Stimulated activated CD8-positive, alpha-beta memory T cell treated with anti-CD3 and anti-CD28 coated beads, Interleukin-15, amount 100 ng/mL, for 1 hour (primary cell): ENCODE measurements at places on chromosomes 3 and 15.

DNA sequence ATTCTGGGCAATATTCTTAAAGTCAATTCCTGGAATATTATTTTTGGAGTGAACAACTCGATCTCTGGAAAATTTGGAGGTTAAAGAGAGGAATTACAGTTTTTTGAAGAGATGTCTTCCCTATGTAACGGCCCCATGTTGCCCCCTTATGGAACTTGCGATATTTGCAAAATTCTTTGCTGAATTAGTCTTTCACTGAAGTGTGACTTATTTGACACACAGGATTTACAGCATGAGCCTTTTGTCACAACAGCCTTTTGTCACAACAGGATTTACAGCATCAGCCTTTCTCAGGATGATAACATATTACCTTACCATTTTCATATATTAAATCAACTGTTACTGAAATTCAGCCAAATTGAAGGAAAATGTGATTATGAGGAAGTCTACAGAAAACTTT is 37.8 kb upstream of the SPTSSB start:
- DNase-seq: peak; percentile 11

GRCh38 chr3:192129586-192129985 is 597.8 kb downstream of the FGF12 start:
- DNase-seq: no peak

DNA sequence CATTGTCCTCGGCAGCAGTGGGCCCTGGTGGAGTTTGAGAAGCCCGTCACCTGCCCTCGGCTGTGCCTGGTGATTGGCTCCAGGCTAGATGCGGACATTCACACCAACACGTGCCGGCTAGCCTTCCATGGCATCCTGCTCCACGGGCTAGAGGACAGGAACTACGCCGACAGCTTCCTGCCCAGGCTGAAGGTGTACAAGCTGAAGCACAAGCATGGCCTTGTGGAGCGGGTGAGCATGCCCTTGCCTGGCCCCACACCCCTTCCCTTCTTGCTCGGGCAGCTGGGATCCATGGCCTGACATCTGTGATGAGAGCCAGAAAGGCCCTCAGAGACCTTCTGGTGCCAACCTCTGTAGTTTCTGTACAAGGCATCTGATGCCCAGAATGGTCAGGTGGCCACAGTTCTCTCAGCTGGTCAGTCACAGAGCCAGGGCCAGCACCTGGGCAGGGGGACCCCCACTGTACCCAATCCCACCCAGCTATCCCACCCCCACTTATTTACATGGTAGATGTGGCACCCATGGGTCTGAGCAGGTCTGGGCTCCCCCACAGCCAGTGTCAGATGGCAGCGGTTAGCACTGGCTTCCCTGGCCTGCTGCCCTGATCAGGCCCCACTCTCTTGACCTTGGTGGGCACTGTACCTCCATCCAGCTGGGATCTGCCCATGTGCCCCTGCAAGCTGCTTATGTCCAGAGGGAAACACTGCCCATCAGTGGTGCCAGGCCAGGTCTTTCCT is 124.9 kb downstream of the DNAJB8 start:
- DNase-seq: no peak

- DNase-seq: no peak
Observed at GRCh38 chr3:70558956-70559355, 246.5 kb upstream of the MDFIC2 start.

GRCh38 chr3:110758208-110758607 is 313.4 kb upstream of the NECTIN3 start:
- DNase-seq: no peak

DNA sequence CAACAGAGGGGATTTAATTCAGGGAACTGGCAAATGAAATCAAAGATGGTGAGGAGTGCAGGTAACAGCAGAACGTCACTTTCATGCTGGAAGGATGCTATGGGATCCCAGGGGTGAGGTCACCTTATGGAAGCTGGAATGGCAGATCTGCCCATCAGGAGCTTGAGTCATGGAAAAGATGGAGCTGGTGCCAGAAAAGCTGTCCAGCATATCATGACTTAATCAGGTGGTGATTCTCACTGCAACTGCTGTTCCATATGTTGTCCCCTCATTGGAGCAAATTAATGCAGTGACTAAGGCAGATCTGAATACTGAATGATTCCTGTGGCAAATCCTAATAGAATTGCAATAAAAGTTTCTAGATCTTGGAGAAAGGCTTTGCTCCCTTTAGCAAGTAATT is 38.4 kb downstream of the HHLA2 start:
- no peak for DNase-seq
